Stimulated activated CD4-positive, alpha-beta T cell treated with anti-CD3 and anti-CD28 coated beads, Interleukin-1b, Interleukin-23, amount 100 ng/mL, for 1 hour (primary cell): ENCODE measurements at places on chromosomes 12 and 14.

GRCh38 chr12:20436316-20436715, 68.0 kb downstream of the PDE3A start:
- DNase-seq = no peak

- no peak for DNase-seq
Measured at GRCh38 chr14:24092110-24092504, 2.0 kb upstream of the PCK2 start.

DNA sequence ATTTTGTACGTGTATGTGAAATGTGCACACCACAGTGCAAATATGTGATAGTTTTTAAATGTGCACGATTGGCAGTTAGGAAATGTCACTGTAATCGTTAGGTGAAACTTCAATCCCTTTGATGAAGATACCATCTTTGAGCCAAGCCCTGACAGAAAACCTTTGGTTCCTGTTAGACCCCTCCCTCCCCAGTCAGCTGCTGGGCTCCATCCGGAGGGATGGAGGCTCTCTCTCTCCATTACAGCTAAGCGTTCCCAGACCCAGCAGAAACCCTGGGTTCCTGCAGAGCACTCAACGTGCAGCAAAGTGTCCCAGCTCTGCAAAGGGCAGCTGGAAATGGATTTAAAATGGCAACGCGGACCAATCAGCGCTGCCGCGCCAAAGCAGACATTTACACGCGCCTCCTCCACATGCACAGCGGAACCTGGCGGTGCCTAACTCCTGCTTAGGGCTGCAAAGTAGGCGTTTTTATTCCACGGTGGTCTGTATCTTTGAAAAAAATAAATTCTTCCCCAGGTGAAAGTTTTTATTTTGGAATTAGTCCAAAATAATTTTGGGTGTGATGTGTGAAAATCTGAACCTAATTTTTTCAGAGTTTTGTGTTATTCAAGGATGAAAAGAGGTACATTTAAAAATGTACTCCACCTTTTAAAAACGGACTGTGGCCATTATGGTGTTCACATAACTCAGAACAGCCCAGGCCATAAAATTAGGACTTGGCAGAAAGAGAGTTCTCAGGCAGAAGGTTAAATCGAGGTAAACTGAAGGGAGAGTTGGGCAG, 1.4 kb upstream of the HMGA2 start:
- DNase-seq = no peak

DNA sequence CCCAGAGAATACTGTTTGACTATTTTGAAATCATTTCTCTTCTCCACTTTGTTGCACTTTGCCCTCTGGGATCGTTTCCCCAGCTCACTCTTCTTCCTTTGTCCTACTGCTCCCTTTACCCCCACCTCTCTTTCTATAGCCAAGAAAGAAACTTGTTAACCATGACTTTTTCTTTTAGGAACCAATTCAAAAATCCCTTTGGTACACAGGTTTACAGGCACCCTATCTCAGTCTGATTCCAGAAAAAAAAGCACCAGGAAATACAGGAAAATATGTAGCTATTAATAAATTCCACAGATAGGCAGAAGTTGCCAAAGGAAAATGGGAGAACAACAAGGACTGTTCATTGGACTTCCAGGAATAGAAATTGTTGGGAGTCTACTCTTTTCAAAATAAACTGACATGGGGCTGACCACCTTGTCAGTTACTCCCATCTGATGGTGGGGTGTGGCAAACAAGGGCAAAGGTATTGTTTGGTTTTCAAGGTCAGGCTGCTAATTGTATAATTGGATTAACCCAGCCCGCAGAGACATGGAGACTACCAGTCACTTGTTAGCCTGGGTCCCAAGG, 82.4 kb downstream of the CRADD start:
- DNase-seq = no peak

- no peak for DNase-seq
Measured at GRCh38 chr14:72611506-72611905, 282.4 kb downstream of the DPF3 start.

DNA sequence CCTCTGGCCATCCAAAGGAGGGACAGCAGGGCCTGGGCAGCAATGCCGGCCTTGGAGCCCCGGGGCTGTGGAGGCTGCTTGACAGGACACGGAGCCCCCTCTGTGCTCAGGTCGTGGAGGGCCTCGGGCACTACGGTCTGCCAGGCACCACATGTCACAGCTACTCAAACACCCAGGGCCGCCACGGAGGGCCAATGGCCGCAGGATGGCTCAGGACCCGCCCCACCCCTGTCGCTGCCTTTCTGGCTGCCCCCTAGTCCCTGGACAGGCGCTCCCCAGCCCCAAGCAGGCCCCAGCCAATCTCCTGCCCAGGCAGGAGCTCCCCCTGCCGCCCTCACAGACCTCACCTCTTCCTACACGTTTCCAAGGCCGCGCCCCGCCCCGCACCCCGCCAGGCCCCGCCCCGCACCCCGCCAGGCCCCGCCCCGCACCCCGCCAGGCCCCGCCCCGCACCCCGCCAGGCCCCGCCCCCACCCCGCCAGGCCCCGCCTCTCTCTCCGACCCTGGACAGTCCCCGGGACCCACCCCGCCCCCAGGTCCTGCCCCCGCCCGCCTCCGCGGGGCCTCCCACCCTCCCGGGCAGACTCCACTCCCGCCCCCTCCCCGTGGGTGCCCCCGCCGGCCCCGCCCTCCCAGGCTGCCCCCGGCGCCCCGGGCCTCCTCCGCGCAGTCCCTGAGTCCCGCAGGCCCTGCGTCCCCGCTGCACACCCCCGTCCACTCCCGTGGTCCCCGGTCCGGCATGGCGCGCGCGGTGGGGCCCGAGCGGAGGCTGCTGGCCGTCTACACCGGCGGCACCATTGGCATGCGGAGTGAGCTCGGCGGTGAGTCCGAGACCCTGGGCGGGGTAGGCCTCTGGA, at the start of gene ASPG:
Gene ASPG, plus strand, starts transcription at position 669 of the 857 bp plus-strand sequence. Its CDS starts 71 bp downstream, at position 740.
- no peak for DNase-seq

DNA sequence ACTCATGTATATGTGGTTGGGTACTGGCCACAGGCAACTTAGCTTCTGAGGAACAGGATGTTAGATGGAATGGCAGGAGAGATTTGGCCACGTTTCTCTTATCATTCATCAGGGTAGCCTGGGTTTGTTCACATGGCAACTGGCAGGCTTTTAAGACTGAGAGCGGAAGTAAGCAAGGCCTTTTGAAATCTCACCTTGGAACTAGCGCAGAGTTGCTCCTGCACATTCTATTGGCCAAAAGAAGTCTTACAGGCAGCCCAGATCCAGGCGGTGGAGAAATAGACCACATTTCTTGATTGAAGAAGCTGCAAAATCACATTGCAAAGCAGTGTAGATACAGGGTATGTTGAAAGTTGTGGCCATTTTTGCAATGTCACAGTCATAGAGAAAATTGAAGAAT, 3.7 kb downstream of the CLEC4A start:
- DNase-seq = no peak

DNA sequence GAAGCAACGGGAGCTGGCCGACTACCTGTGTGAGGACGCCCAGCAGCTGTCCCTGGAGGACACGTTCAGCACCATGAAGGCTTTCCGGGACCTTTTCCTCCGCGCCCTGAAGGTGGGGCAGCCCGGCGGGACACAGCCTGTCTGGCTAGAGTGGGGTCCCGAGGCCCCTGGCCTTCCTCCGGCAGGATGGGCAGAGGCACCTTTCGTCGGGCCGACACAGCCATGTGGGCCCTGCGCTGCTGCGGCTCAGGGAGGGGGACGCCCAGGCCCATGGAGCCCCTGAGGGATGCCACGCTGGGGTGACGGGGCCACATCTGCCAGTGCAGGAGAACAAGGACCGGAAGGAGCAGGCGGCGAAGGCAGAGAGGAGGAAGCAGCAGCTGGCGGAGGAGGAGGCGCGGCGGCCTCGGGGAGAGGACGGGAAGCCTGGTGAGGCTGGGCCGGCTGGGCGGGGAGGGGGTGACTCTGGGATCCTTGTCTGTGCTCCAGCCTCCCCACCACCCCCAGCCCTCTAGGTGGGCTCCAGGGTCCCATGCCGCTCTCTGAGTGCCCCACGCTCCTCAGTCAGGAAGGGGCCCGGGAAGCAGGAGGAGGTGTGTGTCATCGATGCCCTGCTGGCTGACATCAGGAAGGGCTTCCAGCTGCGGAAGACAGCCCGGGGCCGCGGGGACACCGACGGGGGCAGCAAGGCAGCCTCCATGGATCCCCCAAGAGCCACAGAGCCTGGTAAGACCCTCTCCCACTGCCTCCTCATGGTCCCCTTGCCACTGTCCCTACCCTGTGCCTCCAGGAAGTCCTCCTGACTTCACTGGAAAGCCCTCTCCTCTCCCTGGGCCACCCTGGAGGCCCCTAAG, 10.9 kb upstream of the ADSS1 start:
- DNase-seq = no peak

DNA sequence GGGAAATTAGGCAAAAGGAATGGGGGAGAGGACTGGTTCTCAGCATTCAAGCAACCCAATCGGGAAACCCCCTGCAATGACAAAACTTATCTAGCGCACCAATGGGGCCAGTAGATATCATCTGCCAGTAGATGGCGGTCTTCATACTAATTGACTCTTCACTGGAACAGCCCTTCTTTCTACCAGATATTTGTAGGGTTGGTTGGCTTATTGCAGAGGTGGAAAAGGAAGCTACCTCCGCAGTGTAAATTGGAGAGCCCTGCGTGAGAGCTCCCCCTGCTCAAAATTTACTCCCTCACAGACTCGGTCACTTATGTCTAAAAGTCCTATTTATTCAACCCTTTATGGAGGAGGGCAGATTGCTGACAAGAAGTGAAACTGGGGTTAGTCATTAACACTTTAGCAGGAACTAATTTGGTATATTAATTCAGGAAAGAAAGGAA, 166.1 kb upstream of the CCND2 start:
- DNase-seq = peak; percentile 39

DNA sequence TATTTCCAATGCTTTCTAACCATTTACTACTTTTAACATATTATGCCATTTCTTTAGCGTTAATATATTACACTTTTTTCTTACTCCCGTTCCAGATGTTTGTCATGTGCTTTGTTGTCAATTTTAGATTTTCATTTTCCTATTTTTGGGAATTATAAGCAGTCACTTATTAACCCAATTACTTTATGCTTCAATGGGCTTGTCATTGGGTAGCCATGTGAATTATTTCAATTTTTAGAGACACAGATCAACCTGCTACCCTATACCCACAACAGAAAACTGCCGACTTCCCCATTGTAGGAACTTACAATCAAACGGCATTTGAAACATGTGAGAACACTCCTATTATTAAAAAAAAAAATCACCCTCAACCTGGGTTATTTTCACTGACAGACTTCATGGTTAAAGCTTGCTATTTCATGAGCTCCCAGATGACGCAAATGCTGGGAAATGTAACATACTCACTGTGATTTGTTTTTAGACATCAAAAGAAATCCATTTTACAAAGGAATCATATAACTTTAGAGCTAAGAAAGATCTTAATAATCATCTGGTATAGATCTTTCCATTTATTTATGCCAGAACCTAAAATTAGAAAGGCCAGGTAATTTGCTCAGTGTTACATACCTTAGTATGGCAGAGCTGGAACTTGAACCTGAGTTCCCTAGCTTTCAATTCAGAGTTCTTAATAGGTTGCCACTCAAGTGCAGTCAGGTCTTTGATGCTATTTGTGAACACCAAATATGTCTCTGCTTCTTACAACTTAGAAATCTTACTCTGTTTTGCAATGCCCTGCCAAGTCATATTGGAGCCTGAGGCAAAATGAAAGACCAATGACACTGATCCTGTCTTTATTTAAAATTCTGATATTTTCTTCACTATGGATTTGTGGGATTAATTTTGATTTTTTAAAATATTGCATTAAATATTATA, 340.4 kb downstream of the RAD51B start:
- no peak for DNase-seq

DNA sequence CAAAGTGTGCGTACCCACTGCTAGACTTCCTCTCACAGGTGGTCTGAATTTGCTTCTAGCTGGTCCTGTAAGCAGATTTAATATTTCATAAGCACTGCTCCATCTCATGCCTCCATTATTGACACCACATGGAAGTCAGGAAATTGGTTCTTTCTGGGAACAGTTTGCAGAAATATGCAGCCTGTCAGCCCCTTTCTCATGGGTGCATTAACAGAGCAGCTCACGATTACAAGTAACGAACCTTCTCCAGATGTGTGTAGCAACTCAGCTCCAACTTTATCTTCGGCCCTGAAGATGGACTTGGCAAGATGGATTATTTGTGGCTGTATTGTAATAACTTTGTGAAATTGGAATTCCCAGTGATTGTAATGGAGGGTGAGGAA, 214.5 kb upstream of the DDHD1 start:
- no peak for DNase-seq

- DNase-seq = no peak
Measured at GRCh38 chr14:71753976-71754375, 178.3 kb upstream of the RGS6 start.

- DNase-seq = no peak
Measured at GRCh38 chr12:68789144-68789878, 18.7 kb upstream of the MDM2 start.

DNA sequence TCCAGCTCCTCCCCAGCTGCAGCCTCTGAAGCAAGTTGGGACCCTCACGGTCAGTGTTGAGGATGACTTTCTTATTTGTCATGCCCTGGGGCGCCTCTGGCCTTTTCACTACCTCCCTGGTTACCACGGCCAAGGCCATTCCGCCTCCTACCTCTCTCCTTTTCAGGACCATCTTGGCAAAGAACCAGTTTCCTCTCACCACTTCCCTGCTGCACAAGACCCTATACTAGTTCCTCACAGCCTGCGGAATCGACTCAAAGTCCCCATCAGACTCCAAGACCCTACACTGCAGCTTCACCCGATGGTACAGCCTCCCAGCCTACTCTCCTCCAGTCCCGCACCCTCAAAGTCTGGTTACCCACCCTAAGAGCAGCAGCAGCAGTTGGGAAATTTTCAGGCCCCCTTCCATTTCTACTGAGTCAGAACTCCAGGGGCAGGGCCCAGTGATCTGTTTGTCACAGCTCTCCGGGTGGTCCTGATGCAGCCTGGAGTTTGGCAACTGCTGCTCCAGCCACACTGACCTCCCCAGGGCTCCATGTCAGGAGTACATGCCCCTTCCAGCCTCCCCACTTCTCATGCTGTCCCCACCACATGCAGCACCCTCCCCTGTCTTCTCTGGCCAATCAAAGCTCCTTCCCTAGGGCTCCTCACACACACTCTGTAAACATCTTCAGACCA, 5.4 kb downstream of the VWF start:
- DNase-seq = no peak

DNA sequence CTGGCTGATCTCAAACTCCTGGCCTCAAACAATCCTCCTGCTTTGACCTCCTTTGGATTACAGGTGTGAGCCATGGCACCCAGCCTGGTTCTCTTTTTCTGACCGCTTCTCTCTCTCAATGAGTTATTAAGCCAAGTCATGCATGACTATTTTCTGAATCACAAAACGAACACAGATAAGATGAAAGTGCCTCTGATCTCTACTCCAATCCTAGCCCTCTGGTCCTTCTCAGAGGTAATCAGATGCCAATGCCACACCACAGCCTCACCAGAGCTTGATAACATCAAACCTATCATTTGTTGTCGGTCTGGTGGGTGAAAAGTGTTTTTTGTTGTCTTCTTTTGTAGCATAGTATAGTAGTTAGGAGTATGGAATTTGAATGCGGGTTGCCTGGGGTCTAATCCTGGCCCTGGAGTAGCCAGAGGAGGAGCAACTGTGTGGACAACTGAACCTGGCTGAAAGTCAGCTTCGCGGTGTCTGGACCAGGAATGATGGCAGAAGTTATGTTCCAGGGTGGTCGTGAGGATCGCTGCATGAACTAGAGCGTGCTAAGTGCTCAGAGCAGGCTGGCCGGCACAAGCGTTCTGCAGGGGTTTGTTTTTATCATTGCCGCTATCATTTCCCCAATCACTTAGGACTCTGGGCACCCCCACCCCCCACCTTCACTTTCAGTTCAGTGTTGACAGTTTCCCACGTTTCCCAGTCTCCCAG, 77.9 kb downstream of the SPRING1 start:
- DNase-seq = no peak

GRCh38 chr12:132561427-132562156, 48.8 kb downstream of the LRCOL1 start:
- no peak for DNase-seq
